ENCODE measurements at places on chromosomes 12 and 14.

DNA sequence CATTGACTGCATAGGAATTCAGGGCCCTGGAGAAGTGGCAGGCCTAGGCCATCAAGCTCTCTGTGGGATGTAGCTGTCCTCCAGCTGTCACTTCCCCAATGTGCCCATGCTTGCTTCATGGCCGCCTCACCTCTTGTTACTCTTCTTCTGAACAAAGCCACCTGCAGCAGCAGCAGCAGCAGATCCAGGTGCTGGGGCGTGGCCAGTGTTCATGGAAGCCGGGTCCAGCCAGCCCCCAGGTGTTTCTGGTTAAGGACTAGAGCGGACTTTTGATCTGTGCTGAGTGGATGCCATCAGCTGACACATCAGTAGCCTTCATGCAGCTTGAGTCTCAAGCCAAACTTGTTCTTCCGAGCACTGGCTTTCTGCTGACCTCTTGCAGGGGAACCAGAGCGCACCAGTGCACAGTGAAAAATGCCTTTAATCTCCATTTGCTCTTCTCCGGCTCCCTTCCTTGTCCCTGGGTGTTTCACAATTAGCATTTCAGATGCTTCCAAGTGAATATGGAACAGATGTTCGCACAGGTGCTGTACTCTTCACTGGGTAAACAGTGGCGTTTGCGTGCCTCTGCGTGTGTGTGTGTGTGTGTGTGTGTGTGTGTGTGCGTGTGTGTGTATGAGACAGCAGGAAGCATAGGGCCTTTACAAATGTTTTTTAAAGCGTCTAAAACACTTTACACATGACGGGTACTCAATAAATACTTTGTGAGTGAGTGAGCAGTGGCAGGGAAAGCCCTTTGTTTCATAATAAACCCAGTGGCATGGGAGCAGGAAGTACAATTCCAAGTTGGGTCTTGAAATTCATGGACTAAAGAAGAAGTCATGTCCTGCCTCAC is 20.1 kb downstream of the TPCN1 start:
- DNase-seq = no peak

DNA sequence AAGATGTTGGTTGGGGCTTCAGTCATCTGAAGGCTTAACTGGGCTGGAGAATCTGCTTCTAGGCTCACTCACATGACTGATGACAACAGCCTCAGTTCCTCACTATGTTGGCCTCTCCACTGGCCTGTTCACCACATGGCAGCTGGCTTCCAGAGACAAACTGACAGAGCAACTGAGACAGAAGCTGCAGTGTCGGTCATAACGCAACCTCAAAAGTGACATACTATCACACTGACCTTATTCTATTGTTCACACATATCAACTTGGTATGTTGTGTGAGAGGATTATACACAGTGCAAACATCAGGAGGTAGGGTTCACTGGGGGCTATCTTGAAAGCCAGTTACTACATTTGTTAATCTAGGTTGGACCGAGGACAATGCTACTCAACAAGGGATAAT is 92.9 kb downstream of the PAWR start:
- DNase-seq = no peak

DNA sequence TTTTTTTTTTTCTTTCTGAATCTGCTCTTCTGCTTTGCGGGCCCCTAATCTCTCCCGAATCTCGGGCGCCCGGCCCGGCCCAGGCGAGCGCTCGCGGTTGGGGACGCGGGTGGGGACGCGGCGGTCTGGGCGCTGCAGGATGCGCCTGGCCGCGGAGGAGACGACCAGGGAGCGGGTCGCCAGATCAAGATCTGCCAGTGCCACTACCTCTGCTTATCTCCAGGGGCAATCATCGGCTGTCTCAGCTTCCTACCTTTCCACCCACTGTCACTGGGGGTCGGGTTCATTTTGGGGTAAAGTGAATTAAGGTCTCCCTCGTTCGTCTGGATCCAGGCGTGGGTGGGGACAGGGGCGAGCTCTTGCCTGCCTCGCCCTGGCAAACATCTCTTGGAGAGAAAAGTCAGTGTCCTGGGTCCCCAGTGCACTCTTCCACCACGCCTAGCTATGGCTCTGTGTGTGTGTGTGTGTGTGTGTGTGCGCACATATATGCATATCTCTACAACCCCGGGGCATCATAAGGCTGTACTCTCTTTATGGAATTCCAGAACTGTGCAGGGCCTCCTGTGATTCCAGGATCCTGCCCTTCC is 422.3 kb downstream of the VRK1 start:
- peak; percentile 3 for DNase-seq

GRCh38 chr12:25764409-25764808 is 194.1 kb upstream of the RASSF8 start:
- DNase-seq = no peak

GRCh38 chr12:49662998-49663843 is 39.9 kb downstream of the PRPF40B start:
- peak; percentile 73 for DNase-seq

GRCh38 chr14:64572386-64573104 is 22.8 kb downstream of the PPP1R36 start:
- no peak for DNase-seq

DNA sequence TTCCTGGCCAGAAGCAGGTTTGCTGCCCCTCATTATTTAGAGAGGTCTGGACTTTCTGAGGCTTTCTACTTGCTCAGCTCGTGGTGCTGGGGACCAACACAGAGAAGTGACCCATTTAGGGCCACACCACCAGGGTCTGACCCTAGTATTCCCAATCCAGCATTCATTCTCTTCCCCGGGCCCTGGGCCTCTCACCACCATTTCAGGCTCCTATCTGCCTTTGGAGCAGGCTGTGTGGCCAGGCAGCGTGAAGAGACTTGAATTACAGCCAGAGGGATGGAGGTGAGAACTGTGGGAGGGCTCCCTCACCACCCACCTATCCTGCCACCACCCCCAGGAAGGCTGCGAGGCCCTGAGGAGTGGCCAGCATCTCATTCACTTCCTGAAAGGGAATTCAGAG is 24.6 kb downstream of the FAM222A start:
- DNase-seq = no peak

- DNase-seq = no peak
Measured at GRCh38 chr14:44438221-44438620, 68.9 kb downstream of the FSCB start.

GRCh38 chr12:127761880-127762279 is 505.1 kb upstream of the TMEM132C start:
- DNase-seq = no peak

Data from activated CD4-positive, alpha-beta T cell treated with anti-CD3 and anti-CD28 coated beads for 4 hours (primary cell).